ENCODE measurements at places on chromosomes 4 and X.

- DNase-seq = peak; percentile 79
These were observed 68.2 kb downstream of the ARHGAP10 start for GRCh38 chr4:147799986-147800555.

DNA sequence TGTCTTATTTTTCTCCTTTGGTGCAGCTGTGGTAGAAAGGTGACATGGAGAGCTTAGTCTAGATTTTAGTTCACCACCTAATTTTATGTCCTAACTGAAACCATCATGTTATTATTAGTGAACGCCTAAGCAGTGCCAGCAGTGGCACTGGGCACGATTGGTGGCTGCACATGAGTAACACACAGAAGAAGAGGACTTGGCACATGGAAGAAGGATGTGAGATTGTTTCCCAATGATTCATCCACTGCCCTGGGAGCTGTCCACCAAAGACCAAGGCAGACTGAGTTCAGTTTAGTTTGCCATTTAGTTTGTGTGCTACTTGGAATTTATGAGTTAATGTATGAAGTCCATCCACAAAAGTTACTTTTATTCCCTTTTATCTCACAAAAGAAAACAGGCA, 68.1 kb upstream of the NAP1L5 start:
- no peak for DNase-seq

DNA sequence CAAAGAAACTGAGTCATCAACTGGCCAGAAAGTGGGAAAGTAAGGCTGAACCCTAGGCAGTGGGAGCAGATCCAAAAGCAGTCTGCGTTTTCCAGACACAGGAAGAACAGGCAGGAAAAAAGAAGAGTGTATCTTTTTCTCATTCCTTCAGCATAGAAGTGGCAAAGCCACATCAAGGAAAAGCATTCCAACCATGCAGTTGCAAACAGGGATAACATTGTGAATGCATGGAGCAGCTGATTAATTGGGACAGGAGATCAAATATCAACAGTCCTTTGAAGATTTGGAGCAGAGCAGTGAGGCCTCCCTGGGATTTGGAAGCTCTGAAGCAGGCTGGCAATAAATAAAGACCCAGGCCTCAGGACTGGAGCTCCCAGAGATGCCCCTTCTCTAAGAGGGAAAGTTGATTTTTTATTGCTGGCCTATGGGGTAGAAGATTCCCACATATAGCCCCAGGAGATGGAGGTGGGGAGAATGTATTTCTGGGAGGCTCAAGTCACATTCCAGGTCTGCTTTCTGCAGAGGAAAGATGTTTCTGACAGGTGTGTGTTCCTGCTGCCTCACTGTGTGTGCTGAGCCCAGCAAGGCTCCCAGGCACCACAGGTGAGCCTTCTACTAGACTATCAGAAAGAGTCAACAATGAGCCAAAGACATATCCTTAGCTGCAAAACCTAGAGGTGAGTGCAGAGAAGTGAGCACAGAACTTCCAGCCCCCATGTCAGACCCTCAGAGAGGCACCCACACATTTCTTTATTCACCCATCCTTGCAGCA, 222.5 kb downstream of the RAB28 start:
- no peak for DNase-seq

GRCh38 chr4:185472103-185472542, 590 bp upstream of the CCDC110 start:
- no peak for DNase-seq

GRCh38 chr4:149799546-149799945, 16.1 kb downstream of the IQCM start:
- no peak for DNase-seq

- peak; percentile 5 for DNase-seq
These were observed at the start of gene KIT for GRCh38 chr4:54657551-54658251. Gene KIT, plus strand, starts transcription at chr4:54657957. Its CDS starts 58 bp downstream, at chr4:54658015.

DNA sequence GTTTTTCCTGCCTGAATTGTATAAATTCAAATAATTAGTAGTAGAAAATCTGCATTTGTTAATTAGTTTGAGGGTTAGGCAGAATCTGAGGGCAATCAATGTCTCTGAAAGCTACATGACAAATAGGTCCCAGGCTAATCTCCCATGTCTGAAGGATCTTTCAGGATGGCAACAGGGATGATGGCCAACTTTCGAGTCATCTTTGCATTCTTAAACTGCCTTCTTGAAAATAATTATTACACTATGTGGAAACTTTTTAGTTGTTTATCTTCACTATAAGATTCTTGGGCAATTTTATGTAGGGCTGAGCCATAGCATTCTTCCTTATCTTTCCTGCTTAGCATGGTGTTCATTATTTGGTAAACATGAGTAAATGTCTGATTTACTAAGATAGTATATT, 490.3 kb upstream of the EPHA5 start:
- DNase-seq = no peak

- DNase-seq = no peak
These were observed 475.5 kb upstream of the ADGRL3 start for GRCh38 chr4:60724623-60725022.

DNA sequence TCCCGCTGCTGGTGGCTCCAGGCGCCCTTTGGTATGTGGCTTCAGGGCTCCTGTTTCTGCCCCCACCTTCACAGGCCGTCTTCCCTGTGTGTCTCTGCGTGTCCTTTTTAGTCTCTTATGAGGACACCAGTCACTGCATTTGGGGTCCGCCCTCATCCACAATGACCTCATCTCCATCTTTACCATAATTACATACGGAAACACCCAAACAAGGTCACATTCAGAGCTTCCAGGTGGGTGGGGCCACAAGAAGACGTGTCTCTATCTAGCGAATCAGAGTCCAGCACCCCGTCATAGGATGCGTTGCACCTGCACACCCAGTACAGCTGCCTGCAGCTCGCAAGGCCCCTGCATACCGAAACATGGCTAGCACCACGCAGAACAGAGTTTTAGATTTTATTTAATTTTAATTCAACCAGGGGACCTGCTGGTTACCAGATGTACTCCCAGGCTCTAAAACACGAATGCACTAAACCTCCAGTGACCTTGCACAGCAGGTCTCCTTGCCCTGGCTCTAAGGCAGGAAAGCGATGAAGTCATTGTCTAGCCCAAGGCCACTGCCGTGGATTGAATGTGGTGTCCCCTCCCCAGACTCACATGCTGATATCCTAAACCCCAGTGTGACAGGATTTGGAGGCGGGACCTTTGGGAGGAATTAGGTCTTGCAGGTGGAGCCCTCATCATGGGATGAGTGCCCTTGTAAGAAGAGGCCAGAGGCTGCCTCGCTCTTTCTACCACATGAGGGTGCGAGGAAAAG, 30.3 kb downstream of the ABLIM2 start:
- no peak for DNase-seq

GRCh38 chr4:105461621-105462382, 12.1 kb downstream of the PPA2 start:
- no peak for DNase-seq

DNA sequence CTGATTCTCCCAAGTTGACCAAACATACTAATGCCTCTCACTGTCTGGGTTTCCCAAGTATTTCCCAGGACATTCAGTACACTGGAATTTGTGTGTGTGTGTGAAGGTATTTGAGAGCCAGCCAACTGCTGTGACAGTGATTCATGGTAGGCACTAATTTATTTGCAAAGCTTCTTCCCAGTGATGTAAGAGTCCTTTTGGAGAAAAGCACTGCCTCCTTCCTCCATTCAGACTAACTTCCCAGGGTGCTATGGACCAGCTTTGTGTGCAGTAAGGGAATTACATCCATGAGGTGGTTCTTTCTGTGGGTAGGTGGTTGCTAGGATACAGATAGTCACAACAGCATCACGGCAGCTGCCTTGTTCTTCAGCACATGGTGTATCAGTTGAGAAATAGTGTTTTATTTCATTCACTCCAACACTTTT, 8.7 kb downstream of the EGF start:
- DNase-seq = no peak

DNA sequence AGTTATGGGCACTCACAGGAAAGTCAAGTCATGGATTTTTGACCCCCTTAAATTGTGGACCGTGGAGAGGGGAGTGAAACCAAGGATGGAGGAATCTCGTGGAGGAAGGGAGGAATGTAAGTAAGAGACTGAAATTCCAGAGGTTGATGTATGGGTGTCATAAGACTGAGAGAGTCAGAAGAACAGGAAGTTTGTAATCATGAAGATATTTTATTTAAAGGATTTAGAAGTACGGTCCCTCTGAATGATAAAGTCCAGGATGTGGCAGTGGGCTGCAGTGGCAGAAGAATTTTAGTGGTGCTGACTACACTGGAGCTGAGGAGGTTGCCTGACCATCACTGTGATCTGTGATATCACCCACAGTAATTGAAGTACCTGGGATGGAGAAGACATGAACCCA, 57.8 kb downstream of the DCLK2 start:
- DNase-seq = no peak

DNA sequence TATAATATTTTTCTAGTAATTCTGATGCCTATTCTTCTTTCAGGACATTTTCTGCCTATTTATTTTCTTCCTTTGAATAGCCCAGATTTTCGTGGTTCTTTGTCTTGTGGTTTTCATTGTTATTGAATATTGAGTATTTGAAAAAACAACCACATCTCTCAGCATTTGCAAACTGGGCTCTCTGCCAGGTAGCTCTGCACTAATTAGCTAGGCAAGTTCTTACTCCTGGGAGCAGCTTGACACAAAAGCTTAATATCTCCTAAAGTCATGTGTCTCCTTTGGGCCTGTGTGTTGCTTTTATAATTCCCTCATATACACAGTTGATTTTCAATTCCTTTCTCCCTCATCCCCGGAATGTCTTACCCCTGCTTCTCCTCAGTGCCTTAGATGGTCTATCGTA, 413.5 kb upstream of the GRIA3 start:
- no peak for DNase-seq

GRCh38 chrX:116198810-116199209, 28.3 kb downstream of the AGTR2 start:
- no peak for DNase-seq

GRCh38 chrX:105328773-105329172, 108.3 kb upstream of the TEX13A start:
- DNase-seq = no peak

- DNase-seq = no peak
These were observed 7.1 kb upstream of the SCRG1 start for GRCh38 chr4:173405840-173406606.

- DNase-seq = no peak
These were observed 47.6 kb downstream of the FBXW7 start for GRCh38 chr4:152488246-152488645.

DNA sequence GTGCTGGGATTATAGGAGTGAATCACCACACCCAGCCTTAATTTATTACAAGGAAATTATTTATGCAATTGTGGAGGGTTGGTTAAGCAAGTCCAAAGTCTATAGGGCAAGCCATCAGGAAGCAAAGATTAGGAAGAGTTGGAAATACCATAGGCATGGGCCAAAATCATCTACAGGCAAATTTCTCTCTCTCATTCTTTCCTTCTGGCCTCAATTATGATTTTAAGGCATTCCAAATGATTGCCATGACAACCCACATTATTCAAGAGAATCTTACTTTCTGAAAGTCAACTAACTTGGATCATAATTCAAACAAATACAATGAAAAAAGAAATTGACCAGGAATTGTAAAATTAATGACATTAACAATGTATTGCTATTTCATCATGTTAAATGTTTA, 400.8 kb downstream of the GPM6A start:
- no peak for DNase-seq

DNA sequence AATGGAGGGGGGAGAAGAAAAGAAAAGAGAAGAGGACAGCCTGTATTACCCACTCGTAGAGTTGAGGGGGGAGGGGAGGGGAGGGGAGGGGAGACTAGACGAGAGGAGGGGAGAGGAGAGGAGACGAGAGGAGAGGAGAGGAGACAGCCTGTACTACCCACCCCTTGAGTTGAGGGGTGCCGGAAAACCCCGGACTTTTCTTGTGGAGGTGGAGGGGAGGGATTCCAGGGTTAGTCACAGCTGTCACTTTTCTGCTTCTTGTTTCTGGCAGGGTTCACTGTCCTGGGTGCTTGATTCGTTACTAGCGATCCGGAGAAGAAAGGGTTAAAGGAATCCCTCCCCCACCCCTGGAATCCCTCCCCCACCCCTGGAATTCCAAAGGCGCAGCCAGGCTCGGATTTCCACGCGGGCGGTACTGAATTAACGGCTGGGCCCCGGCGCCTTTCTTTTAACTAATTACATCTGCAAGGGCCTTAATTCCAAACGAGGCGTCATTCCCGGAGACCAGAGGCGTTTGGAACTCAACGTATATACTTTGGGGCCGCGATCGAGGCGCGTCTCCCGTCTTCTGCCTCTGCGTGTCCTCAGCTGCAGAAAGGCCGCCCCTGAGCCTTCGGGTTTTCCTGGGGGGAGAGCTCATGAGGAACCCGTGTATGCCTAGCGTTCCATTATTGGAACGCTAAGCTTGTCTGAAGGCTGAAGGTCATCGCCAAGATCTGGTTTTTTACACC, 20.1 kb upstream of the CSF2RA start:
- peak; percentile 27 for DNase-seq

- DNase-seq = no peak
These were observed 40.7 kb downstream of the MTTP start for GRCh38 chr4:99615170-99615820.

- DNase-seq = no peak
These were observed 176.5 kb downstream of the GPM6A start for GRCh38 chr4:175635546-175635945.

DNA sequence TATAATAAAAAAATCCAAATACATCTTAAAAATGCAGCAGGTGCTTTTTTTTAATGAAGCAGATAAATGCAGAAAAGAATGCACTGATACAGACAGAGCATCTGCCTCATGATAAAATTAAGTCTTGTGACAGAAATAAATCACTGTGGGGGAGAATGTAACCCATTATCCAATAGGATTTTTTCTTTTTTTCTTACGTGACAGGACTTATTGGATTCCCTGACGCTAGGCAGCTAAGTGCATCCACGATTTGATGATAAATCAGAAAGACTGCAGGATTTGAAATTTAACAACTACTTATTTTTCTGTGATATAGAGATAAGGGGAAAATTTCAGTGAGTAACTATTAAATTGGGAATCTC, 110.6 kb upstream of the PPARGC1A start:
- no peak for DNase-seq

GRCh38 chr4:153114771-153115321, 89.4 kb upstream of the TRIM2 start:
- DNase-seq = peak; percentile 68

- no peak for DNase-seq
These were observed 30.9 kb downstream of the STOX2 start for GRCh38 chr4:183936047-183936446.

GRCh38 chrX:101415180-101416145, 7.4 kb downstream of the HNRNPH2 start:
- DNase-seq = peak; percentile 78

- DNase-seq = no peak
These were observed 23.1 kb upstream of the GATB start for GRCh38 chr4:151783867-151784266.

GRCh38 chrX:137031039-137031438, 2.8 kb downstream of the GPR101 start:
- no peak for DNase-seq

DNA sequence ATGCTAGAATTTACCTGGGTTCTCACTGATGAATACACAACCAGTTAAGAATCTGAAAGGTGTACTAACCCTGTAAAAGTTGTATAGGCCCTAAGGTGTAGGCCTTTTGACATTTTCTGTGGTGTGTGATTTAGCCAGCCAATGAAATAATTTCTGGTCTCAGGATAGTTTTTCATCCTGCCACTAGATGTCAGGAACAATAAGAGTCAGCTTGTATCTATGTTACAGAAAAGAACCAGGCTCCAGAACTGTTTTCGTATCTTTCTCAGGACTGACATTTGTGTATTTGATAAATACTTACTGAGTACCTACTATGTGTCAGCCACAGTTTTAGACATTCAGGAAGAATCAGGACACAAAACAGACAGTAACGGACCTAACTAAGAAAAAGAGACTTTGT, 673.6 kb upstream of the TENM3 start:
- DNase-seq = no peak
